ENCODE measurements at places on chromosomes 2 and 18.

- H3K36me3 ChIP-seq, result peaks cover 4% of the 10 kb centered on the region
- H3K4me1 ChIP-seq, result peaks cover 8% of the 10 kb centered on the region
- peaks cover 71% of the 10 kb centered on the region for H3K27me3 ChIP-seq
These were observed 1.5 kb downstream of the GALR1 start for GRCh38 chr18:77250926-77251729.

GRCh38 chr18:55041366-55041765, 82.1 kb upstream of the CCDC68 start:
- no peaks in the 10 kb centered on the region for H3K27me3 ChIP-seq
- H3K36me3 ChIP-seq, result no peaks in the 10 kb centered on the region
- DNase-seq, result no peak
- H3K4me3 ChIP-seq, result no peak overlapping the region
- no peaks in the 10 kb centered on the region for H3K4me1 ChIP-seq

- peak; percentile 64 for DNase-seq
- H3K27ac ChIP-seq, result no peak overlapping the region
- H3K36me3 ChIP-seq, result no peaks in the 10 kb centered on the region
- H3K4me3 ChIP-seq, result no peak overlapping the region
These were observed 64.1 kb downstream of the CHRNA1 start for GRCh38 chr2:174699993-174700766.

GRCh38 chr2:61520261-61520660, 17.9 kb downstream of the XPO1 start:
- H3K4me1 ChIP-seq, result peaks cover 18% of the 10 kb centered on the region
- H3K4me3 ChIP-seq, result no peak overlapping the region
- H3K27ac ChIP-seq, result no peak overlapping the region
- DNase-seq, result no peak

- H3K27me3 ChIP-seq, result no peaks in the 10 kb centered on the region
- DNase-seq, result no peak
- H3K27ac ChIP-seq, result no peak overlapping the region
- H3K36me3 ChIP-seq, result no peaks in the 10 kb centered on the region
These were observed 495.5 kb upstream of the MYT1L start for GRCh38 chr2:2826621-2827020.

GRCh38 chr18:76133873-76134272, 361.2 kb downstream of the ZNF516 start:
- H3K4me3 ChIP-seq, result no peak overlapping the region

DNA sequence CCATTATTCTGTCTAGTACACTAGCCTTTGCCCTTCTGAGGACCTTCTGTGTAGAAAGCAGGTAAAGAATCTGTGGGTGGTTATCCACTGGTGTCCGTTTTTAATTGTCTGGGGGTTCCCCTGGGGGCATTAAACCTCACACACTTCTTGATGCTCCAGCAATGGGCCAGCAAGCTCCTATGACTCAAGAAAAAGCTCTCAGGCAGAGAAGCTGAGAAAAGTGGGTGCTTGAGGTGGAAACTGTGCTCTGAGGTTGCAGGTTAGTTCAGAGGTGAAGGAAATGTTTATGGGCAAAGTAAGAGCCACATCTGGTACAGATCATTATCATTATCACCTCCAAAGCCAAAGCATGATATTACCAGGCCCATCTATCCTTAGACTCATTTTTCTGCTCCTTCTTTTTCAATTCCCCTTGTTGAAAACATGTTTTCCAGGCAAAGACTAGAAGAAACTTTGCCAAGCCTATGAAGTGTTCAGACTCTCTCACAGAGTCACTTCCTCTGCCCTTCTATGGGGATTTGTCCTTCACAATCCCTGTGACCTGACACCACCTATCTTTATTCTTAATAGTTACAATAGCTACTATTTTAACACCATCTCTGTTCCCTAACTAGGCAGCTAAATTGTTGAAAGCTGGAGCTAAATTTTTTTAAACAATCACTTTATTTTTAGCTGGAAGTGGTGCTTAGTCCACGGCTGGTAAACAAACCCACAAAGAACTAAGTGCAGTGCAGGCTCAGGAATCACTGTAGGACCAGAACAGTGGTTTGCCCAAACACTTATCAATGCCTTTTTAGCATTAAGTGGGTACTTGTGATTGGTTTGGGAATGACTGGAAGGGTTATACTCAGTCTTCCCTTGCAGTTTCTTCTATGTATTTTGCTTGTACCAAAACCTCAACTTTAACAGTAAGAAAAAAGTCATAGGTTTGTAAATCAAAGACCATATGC, 512.8 kb upstream of the POU3F3 start:
- H3K27ac ChIP-seq, result no peak overlapping the region
- no peak for DNase-seq
- H3K36me3 ChIP-seq, result no peaks in the 10 kb centered on the region
- H3K27me3 ChIP-seq, result no peaks in the 10 kb centered on the region
- no peak overlapping the region for H3K4me3 ChIP-seq

- H3K4me3 ChIP-seq, result no peak overlapping the region
- no peak overlapping the region for H3K27ac ChIP-seq
- no peaks in the 10 kb centered on the region for H3K36me3 ChIP-seq
- DNase-seq, result no peak
- no peaks in the 10 kb centered on the region for H3K4me1 ChIP-seq
These were observed 44.8 kb downstream of the ZNF521 start for GRCh38 chr18:25307192-25307591.

- no peak overlapping the region for H3K27ac ChIP-seq
- no peak overlapping the region for H3K4me3 ChIP-seq
- no peak for DNase-seq
- no peaks in the 10 kb centered on the region for H3K36me3 ChIP-seq
- no peaks in the 10 kb centered on the region for H3K27me3 ChIP-seq
These were observed 11.2 kb upstream of the CALCRL start for GRCh38 chr2:187459256-187459655.

DNA sequence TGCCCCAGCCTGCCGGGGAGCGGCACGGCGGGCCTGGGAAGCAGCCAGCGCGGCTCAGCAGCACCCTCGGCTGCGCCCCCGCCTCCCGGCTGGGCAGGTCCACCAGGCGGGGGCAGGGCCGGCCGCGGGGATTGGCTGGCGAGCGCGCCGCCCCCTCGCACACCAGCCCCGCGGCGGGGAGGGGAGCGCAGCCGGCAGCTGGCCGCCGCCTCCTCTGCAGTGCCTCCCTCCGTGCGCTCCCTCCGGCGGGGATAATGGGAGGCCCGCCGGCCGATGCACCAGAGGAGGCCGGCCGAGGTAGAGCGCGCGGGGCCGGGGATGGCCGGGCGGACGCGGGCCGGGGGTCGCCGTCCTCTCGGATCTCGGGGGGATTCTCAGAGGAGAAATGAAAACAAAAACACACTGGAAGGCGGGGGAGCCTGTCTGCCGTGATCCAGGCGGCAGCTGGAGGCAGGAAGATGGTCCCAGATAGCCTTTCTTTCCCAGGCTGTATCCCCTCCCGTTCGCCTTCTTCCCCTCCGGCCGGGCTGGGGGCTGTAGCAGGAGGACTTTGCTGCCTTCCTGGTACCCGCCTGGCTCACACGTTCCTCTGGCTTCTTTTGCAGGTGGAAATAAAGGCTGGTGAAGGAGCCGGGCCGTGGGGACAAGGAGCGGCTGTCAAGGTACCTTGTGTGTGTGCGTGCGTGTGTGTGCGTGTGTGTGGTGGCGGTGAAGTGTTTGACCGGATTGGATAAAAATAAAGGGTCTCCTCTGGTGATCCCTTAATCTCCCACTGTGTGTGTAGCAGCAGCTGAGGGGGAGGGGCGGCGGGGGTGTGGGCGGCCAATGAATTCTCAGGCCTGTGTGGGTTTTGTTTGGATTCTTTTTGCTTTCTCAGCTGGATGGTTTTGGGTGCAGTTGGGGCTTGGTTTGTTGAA, 18.1 kb downstream of the TET3 start:
- H3K27ac ChIP-seq, result peak overlapping the region; percentile 26
- peak overlapping the region; percentile 73 for H3K4me3 ChIP-seq
- H3K4me1 ChIP-seq, result peaks cover 37% of the 10 kb centered on the region
- no peaks in the 10 kb centered on the region for H3K27me3 ChIP-seq
- no peaks in the 10 kb centered on the region for H3K36me3 ChIP-seq

Measured in activated CD8-positive, alpha-beta T cell treated with anti-CD3 and anti-CD28 coated beads, Interleukin-2, amount 10 ng/mL, durations not matched to agents 7 days and 5 days (primary cell).